ENCODE measurements at places on chromosomes 1 and 21.

GRCh38 chr1:78043436-78043835 lies 2.3 kb upstream of the GIPC2 start:
- no peak for DNase-seq

- DNase-seq, result no peak
Observed at GRCh38 chr1:70427976-70428375, 16.9 kb downstream of the CTH start.

DNA sequence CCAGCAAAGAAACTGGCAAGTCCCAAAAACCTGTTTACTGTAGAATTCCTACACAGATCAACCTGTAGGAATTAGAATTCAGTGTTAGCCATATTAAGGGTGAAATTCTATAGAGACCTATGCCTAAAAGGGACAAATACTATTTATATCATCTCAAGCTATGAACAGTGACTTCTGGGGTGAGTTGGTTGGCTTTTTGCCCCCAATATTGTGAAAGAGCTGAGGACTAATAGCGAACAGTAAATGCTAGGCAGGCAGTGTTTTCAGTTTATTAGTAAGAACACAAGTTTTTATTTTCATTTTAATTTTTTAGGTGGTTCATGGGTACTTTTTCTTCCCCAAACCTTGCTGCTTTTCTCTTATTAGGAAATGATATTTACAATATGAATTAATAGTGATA lies 15.3 kb downstream of the SLC16A4 start:
- DNase-seq, result no peak

- no peak for DNase-seq
Observed at GRCh38 chr1:4526747-4527146, 127.7 kb upstream of the AJAP1 start.

GRCh38 chr1:61162520-61163258 lies 80.3 kb downstream of the NFIA start:
- DNase-seq, result no peak

DNA sequence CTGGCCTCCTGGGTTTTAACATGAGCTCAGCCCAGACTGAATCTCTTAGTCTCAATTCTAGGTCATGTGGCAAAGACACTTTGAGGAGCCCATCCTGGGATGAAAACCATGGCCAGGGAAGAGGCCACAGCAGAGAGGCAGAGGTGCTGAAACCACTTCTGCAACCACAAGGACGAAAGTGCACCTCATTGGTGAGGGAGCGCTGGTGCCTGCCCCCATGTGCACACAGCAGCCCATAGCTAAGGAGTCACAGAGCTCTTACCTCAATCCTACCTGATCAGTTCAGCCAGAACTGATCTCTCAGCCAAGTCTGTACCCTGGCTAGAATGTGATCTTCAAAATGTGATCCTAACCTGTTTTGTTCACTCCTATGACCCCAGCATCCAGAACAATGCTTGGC lies 32.9 kb upstream of the SRP9 start:
- no peak for DNase-seq

DNA sequence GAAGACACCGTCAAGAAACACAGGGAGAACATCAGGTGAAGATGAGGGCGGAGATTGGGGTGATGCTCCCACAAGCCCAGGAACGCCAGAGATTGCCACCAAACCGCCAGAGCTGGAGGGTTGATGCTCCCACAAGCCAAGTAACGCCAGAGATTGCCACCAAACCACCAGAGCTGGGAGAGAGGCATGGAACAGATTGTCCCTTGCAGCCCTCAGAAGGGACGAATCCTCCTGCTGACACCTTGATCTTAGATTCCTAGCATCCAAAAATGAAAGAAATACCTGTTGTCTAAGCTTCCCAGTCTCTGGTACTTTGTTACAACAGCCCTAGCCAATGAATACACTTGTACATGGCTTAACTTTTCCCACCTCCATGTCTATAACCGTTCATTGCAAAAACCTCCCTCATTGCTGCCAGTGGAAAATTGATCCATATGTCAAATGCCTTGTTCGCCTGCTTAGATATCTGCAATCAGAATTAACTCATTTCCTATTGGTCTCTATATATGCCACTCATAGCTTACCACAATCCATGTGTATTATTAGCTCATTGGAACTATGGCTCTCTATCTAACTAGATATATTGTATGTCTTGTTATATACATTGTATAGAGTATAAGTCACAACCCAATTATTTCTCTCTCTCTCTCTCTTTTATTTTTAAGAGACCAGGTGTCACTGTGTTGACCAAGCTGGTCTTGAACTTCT lies 127.4 kb downstream of the ADSS2 start:
- DNase-seq, result no peak

- no peak for DNase-seq
Observed at GRCh38 chr1:53183095-53183990, 13.3 kb upstream of the CPT2 start.

GRCh38 chr21:39666681-39667315 lies 54.1 kb downstream of the B3GALT5 start:
- DNase-seq, result no peak

DNA sequence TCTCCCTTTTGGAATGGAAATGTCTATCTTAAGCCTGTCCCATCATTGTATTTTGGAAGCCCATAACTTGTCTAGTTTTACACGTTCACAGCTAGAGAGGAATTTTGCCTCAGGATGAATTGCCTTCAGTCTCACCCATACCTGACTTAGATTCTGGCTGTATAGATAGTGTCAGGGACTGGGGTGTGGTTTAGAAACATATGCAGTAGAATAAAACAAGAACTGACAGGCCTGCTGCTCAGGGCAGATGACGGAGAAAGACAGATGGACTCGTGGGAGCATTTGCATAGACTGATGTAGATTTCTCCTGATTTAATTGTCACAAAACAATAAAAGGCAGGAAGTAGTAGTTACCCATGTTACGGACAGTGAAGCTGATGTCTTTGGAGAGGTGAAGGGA lies 166.7 kb downstream of the UCK2 start:
- no peak for DNase-seq

DNA sequence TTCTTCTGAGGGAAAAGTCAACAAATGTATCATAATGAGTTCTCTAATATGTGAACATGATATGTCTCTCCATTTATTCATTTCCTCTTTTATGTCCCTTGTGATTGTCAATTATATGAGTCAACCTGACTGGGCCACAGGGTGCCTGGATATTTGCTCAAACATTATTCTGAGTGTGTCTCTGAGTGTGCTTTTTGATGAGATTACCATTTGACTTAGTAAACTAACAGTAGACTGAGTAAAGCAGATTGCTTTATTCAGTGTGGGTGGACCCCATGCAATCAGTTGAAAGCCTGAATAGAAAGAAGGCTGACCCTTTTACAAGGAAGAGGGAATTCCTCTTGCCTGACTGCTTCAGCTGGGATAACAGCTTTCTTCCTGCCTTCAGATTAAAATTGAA lies 142.6 kb downstream of the SLC35F3 start:
- no peak for DNase-seq
